Stimulated activated CD4-positive, alpha-beta T cell treated with anti-CD3 and anti-CD28 coated beads, Interleukin-1b, Interleukin-23, amount 100 ng/mL, for 4 hours (primary cell): ENCODE measurements at places on chromosomes 16 and 17.

DNA sequence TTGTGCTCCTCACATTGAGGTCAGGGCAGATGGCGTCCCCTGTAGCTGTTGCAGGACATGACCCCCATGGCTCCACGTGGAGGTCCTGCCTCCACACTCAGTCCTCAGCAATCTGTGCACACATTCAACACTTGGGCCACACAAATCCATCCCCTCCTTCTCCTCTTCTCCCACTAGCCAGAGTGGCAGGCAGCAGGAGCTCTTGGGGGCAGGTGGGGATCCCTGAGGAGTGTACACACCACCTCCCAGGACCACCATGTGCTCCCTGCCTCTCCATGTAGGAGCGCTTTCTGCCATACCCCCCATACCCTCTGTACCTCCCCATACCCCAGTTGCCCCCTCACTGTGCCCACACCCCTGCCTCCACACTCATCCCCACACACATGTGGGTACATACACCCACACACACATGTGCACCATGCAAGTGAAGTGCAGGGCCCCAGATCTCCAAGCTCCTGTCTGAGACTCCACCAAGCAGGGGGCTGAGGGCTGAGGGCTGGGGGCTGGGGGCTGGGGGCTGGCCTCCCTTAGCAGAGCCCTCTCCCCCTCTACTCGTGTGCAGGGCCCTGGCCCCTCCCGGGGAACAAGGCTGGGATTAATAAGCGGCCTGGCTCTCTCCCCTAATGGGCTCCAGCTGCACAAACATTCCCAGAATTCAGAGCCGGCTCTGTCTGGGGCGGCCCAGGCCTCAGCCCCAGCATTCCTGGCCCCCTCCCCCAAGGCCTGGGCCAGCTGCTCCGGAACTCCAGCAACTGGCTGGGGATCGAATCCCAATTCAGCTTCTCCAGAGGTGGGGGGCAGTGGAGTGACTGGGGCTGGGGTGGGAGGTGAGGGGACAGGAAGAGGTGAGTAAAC is 48.2 kb upstream of the MEIOC start:
- no peak for DNase-seq

- DNase-seq, result no peak
These were observed 14.4 kb downstream of the ASPSCR1 start for GRCh38 chr17:81991684-81992305.

DNA sequence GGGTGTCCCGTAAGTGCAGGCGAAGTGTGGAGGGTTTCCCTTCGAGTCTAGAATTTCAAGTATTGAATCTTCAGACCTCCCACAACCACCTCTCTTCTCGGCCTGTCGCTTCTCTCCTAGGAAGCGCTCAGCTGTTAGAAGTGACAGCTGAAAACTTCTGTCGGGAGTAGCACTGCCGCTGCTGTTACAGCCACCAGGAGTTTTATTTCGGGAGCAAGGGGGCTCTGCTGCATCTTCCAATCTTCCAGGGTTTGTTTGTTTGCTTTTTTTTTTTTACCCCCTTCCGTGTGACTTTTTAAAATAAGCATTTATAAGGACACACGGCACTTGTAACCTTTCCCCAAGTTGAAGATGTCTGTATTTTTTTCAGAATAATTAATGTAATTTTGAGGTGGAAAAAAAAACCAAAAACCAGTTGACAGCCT is 767 bp downstream of the RPS6KB1 start:
- no peak for DNase-seq

DNA sequence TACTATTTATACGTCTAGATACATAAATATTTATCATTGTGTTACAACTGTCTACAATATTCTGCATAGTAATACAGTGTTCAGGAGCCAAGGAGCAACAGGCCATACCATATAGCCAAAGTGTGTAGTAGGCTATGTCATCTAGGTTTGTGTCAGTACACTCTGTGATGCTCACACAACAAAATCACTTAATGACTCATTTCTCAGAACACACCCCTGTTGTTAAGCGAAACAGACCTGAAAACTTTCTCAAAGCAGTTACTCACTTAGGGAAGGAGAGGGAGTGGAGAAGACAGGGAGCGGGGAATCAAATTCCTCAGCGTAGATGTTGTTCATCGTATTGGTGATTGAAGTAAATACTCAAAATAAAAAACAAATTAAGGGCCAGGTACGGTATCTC is 269.5 kb downstream of the STX8 start:
- no peak for DNase-seq

DNA sequence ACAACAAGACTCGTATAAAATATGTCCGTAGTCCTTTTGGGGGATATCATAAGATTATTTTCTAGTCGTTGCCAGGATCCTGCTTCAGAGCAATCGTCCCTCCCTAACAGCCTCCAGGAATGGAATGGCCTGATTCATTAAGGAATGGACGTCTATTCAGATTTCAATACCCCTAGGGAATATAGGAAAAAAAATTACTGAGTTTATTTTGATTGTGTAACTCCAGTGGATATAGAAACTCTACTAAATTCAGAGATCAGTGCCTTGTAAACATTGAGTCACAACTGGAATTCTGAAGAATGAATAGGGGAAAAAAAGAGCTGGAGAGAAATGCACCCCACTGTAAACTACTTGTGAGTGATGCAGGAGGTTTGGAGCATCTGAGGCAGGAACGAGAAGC is 1171.5 kb upstream of the GOT2 start:
- DNase-seq, result no peak

DNA sequence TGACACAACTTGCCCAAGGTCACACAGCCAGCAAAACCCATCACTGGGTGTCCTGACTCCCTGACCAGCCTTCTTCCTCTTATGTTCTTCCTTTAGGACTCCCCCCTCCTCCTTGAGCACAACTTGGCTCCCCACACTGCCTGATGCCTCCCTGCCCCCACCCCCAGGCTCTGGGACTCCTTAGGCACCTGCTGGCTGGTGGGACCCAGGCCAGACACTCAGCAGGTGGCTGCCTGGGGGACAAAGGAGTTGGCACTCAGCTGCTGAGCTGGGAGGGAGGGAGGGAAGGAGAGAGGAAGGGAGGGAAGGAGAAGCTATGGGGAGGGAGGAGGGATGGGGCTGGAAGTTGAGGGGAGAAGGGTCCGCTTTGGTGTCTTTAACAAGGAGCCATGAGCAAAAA is 8.0 kb downstream of the SEZ6 start:
- DNase-seq, result no peak

DNA sequence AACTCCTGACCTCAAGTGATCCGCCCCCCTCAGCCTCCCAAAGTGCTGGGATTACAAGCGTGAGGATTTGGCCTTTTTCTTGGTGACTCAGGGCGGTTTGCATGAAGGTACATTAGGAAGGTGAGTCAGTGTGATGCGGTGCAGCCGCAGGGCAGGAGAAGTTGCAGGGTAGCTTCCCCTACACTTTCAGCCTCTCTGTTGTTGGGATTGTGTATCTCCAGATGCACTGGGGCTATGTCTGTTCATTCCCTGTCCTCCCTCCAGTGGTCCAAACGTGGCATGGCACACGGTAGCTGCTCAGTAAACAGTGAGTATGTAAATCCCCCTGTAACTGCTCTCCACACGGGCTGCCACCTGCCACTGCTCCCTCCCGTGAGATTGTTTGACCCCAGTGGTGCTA is 109.1 kb upstream of the CDC42EP4 start:
- no peak for DNase-seq

- DNase-seq, result no peak
These were observed 26.9 kb upstream of the COX10 start for GRCh38 chr17:14042411-14042810.

DNA sequence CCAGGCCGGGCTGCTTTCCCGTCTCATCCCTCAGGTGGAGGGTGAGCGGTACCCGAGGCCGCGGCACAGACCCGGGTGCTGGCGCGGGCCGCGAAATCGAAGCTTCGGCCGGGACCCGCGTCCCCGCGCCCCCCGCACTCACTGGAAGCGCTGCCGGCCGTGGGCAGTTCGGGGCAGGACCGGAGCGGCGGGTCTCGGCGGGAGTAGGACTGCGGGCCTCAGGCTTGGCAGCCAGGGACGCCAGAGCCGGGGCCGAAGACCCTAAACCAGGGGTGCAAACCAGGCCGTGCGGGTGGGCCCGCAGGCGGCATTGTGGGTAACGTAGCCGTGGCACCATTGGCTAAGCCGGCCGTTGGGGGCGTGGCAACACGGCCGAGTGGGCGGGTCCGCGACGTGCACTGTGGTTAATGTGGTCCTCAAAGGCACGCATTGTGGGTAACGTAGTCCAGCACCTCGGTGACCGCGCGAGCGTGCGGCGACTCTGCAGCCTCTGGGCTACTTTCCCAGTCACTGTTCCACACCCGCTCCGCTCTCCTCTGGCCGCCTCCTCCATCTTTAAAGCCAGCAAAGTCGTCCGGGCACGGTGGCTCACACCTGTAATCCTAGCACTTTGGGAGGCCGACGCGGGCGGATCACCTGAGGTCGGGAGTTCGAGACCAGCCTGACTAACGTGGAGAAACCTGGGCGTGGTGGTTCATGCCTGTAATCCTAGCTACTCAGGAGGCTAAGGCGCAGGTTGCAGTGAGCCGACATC is at the start of gene ZNF500:
Gene ZNF500, minus strand, starts transcription at position 288 of the 754 bp plus-strand sequence. CDS start 1,184 bp downstream, outside the sequence.
- DNase-seq, result peak; percentile 99

DNA sequence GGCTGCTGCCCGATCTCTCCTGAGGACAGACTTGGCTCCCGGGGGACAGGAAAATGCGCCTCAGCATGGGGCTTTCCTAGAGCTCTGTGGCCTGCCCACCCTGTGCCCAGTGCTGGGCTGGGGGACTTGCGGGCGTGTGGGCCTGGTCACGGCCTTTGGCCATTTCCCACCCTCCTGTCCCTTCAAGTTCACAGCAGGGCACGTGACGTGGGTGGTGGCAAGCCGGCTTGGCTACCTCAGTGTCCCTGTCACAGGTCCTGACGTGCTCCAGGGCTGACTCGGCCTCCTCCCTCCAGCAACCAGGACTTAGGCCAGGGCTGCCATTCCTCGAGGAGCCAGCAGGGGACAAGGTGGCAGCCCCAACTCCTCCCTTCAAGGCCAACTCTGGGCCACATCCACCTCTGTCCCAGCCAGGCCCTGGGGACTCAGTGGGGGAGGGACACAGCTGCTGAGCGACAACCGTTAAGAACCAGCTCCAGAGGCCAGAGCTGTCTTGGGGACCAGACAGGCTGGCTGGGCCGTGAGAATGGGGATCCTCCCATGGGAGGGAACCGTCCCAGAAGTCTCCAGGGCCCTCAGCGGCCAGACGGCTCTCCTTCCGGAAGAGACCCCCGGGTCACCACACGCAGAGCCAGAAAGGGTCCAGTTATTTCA is 981 bp upstream of the UNC13D start:
- peak; percentile 39 for DNase-seq

DNA sequence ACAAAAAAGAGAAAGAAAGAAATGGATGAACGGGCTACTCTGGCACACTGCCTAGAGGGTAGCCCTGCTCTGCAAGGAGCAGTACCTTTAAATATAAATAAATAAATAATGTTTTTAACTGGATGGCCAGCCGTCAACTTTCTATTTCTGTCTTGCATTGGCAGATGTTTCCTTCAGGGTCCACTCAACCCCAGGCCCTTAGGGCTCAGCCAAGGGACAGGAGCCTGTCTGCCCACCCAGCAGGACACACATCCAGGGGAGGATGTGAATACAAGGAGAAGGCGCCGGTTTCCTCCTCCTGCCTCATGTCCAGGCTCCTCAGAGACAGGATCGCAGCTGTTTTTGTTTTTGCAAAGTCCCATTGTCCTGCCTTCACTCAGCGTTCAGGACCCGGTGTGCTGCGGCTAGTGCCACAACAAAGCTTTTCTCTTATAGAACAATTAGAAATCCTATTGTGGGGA is 22.6 kb downstream of the TTYH2 start:
- DNase-seq, result no peak

DNA sequence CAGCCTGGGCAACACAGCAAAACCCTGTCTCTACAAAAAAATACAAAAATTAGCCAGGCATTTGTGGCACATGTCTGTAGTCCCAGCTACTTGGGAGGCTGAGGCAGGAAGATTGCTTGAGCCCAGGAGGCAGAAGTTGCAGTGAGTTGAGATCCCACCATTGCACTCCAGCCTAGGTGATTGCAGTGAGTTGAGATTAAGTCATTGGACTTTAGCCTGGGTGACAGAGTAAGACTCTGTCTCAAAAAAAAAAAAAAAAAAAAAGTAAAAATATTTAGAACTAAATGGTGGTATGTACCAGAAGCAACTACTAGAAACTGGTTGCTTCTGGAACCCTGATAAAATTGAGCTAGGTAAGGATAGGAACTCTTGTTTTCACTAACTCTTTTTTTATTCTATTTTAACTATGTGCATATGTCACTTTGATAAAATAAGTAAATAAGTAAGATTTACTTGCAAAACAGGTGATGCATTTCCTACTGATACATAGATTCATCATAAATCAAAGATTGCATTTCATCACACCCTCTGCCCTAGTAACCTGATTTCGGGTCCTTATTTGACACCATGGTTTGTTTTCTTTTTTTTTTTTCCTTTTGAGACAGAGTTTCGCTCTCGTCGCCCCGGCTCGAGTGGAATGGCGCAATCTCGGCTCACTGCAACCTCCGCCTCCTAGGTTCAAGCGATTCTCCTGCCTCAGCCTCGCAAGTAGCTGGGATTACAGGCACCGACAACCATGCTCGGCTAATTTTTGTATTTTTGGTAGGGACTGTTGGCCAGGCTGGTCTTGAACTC is 66.0 kb downstream of the USP32 start:
- DNase-seq, result no peak

GRCh38 chr17:66466840-66467367 is 164.5 kb downstream of the PRKCA start:
- DNase-seq, result no peak

GRCh38 chr17:62906881-62907280 is 59.2 kb upstream of the TANC2 start:
- no peak for DNase-seq

DNA sequence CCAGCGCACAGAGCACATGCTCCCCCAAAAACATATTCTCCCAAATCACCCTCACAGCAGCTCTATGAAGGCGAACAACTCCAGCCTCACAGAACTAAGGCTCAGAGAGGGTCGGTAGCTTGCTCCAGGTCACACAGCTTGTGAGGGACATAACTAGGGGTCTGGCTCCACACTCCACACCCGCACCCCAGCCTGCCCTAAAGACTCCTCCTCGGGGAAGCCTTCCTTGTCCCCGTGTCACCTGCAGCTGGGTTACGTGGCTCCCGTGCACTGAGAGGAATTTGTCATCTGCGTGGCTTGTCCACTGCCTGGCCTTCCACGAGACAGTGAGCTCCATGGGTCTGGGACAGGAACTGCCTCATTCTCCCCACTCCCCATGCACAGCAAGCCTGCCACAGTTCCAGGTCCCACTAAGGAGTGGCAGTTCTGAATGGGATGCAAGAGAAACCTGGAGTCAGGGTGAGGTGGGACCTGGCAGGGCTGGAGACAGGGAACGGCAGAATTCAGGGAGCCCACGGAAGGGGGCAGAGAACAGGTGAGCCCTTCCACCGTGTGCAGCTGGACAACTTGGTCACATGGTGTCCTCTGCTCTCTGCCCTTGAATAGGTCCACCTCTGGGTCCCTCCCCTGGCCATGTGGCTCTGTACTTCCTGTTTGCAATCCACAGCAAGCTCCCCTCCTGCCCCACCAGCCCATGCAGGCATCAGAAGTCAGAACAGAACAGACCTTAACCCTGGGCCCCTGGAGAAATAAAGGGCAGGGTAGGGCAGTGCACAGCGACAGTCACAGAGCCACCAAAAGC is 27.4 kb downstream of the TNFRSF13B start:
- no peak for DNase-seq
